ENCODE measurements at places on chromosomes 6 and 20.

GRCh38 chr6:83429857-83430610 lies 817 bp downstream of the ME1 start:
- DNase-seq: peak; percentile 35

DNA sequence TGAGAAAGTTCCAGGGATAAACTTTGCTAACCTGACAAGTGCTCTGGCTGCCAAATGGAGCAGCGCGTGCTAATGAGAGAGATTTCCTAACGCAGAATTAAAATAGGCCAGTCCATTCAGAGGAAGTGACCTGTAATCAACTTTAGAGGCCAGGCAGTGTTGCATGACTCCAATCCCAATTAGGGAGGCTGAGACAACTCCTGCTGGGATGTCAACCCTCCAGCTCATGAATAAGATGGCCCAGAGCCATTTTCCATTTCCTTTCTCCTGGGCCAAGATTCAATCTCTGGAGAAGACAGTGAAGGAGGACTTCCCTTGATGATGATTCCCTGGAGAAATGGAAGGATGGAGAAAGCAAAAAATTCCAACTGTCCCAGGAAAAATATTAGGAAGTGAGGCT lies 241.5 kb upstream of the RNF24 start:
- no peak for DNase-seq

- no peak for DNase-seq
Measured at GRCh38 chr6:167910007-167910406, 83.3 kb downstream of the AFDN start.

GRCh38 chr6:99905209-99906106 lies 88.6 kb downstream of the MCHR2 start:
- DNase-seq: peak; percentile 62

DNA sequence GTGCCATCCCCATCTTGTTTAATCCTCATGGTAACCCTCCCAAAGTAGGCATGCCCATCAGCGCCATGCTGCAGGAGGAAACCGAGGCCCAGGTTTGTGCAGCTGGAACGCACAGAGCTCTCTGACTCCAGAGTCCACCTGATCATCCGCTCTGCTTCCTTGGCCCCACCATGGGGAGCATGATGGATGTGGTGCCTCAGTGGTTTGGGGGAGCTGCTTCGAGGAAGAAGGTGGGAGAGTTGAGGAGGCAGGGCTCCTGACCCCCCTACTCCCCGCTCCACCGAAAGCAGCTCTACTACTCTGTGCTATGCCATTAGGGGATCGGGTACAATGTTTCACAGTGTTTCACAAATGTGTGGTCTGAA lies 52.2 kb downstream of the TGM2 start:
- no peak for DNase-seq

GRCh38 chr20:47686545-47686944 lies 98.7 kb downstream of the SULF2 start:
- no peak for DNase-seq

DNA sequence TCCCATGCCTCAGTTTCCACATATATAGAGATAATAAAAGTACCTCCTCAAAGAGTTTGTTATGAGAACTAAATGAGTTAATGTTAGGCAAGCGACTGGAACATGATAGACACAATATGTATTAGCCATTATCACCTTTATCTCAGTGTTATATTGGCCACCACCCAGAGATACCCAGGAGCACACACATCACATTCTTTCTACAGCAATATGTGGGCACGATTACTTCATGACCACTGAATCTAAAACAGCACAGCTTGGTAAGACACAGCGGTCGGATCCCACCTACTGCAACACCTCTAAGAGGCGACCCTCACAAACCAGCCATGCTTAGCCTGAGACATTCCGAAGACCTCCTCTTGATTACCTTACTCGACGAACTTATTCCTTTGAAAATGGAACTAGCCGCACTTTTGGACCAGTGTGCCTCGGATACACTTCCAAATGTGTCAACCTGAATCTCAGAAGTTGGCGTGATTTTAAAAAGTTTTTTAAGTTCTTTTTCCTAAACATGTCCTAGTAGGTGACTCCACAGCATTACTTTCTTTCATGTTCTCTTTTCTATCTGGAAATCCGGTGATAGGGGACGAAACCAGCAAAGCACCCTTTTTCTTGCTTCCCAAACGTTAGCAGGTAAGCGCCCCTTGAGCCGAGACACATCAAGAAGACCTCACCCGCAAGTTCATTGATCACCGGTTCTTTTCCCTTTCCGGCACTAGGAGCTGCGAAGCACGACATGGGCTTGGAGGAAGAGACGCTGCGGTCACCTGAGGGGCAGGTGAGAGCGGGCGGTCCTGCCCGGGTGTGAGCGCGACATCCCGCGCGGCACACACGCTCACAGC lies 923 bp downstream of the GMDS start:
- peak; percentile 15 for DNase-seq

DNA sequence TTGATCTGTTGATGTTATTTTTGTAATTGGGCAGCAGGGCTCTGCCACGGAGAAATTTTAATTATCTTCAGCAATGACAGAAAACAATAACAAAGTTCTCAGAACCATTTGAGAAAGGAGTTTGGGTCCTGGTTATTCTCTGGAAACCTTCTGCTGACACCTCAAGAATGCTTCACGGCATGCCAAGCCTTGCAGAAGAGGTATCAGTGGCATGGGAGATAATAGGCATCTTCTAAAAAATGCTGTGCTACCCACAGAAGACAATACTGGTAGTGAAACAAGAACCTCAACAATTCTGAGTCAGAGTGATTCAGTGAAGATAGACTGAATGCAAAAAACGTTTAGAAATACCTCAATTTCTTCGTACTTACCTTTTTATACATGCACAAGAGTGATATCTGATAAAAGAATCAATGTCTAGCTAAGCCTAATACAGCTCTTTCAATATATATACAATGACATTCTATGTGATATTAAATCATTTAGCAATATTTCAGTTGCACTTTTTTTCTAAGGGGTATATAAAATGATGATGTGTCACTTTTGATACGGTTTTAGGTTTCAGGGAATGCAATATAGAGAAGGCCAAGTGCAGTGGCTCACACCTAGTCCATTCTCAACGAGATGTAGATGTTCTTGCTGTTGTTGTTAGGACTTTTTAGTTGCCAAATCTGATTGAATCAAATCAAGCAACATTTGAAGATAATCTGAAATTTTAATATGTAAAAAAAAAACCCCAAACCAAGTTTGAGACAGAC lies 110.4 kb upstream of the COL21A1 start:
- DNase-seq: no peak

DNA sequence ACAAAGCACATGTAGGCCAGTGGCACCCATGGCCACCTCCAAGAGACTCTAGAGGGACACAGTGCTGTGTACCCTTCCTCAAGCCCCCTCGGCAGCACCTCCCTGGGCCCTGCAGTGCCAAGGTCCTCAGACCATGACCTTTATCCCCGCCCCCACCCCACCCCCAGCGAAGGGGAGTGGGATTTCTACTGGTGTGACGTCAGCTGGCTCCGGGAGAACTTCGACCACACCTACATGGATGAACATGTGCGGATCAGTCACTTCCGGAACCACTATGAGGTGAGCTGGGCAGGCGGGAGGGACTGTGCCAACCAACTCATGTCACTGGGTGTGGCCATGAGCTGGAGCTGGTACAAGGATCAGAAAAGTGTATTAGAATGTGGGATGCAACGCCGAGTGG lies 38.0 kb downstream of the TTLL9 start:
- no peak for DNase-seq

GRCh38 chr6:137218473-137218916 lies 690 bp downstream of the IFNGR1 start:
- DNase-seq: peak; percentile 61

GRCh38 chr20:50309280-50309763 lies 118.7 kb downstream of the CEBPB start:
- DNase-seq: no peak

- no peak for DNase-seq
Measured at GRCh38 chr20:62663145-62664018, 21.1 kb downstream of the SLCO4A1 start.

GRCh38 chr20:34083137-34083536 lies 28.9 kb downstream of the EIF2S2 start:
- DNase-seq: peak; percentile 96
